ENCODE measurements at places on chromosomes 7 and 10. TPM values are rescaled to one million over a fixed set of nuclear protein-coding genes. Genes with fewer than 3 reads are reported as not detected.

GRCh38 chr10:102675011-102675665 lies 30.9 kb downstream of the TRIM8 start:
- no peaks in the 10 kb centered on the region for H3K36me3 ChIP-seq
- no peak for DNase-seq
- peaks cover 59% of the 10 kb centered on the region for H3K4me1 ChIP-seq

- H3K36me3 ChIP-seq, result no peaks in the 10 kb centered on the region
- no peaks in the 10 kb centered on the region for H3K4me1 ChIP-seq
- H3K4me3 ChIP-seq, result no peak overlapping the region
- DNase-seq, result no peak
- H3K27ac ChIP-seq, result no peak overlapping the region
- H3K27me3 ChIP-seq, result no peaks in the 10 kb centered on the region
Observed at GRCh38 chr7:2004841-2005725, 227.7 kb downstream of the MAD1L1 start.

- no peak overlapping the region for H3K27ac ChIP-seq
- no peak for DNase-seq
- H3K4me1 ChIP-seq, result no peaks in the 10 kb centered on the region
- H3K36me3 ChIP-seq, result no peaks in the 10 kb centered on the region
- no peak overlapping the region for H3K4me3 ChIP-seq
Observed at GRCh38 chr10:124180947-124181549, 87.7 kb upstream of the CHST15 start.

DNA sequence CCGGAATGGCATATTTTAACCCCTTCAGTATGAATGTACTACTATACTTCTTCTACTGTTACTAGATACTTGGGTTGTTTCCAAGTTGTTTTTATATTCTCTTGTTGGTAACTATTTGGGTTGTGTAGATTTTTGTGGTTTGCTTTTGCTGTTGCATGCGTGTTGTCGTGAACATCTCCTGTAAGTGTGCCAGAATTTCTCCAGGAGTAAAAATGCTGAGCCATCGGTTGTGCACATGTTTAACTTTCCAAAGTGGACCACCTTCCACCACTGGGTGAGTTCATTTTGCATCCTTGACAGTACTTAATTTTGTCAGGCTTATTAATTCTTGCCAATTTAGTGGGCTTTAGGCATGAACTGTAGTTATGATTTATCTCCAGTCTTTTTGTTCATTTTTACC lies 47.9 kb downstream of the CSGALNACT2 start:
- H3K36me3 ChIP-seq, result no peaks in the 10 kb centered on the region
- H3K4me3 ChIP-seq, result no peak overlapping the region
- H3K4me1 ChIP-seq, result peaks cover 8% of the 10 kb centered on the region

DNA sequence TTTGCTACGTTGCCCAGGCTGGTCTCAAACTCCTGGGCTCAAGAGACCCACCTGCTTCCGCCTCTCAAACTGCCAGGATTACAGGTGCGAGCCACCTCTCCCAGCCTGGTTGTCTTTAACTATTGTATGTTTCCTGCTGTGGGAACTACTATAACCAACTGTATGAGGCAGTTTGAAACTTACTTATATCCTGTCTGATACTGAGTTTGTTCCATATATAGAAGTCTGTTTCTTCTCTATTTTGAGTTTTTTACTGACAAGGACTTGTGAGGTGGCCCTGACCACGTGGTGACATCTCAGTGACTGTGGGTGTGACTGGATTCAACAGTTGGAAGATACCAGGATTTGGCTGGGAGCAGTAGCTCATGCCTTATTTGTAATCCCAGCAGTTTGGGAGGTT lies 14.2 kb downstream of the FBH1 start:
- no peak overlapping the region for H3K4me3 ChIP-seq
- H3K36me3 ChIP-seq, result peaks cover 50% of the 10 kb centered on the region
- no peak for DNase-seq
- no peaks in the 10 kb centered on the region for H3K27me3 ChIP-seq
- no peak overlapping the region for H3K27ac ChIP-seq

DNA sequence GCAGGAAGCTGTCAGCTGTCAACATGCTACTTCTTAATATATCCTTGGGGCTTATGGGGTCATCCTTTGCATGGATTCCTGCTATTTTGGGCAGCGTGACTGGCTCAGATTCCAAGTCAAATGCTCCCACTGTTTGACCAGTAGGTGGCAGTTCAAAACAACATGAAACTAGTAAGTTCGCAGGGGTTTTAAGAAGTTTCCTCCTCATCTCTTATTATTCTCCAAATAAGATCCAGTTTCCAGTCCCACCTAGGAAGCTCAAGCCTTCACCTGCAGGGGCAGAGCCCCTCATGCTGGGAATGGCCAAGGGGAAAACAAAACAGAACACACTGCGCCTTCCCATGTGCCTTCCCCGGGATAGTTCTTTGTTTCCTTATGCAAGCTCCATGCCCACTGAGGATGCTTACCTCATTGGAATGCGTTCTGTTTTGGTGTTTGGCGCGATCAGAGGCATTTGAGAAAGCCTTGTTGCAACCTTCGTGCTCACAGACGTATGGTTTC lies 259.8 kb downstream of the GLI3 start:
- DNase-seq, result no peak
- no peak overlapping the region for H3K4me3 ChIP-seq
- H3K27me3 ChIP-seq, result no peaks in the 10 kb centered on the region

DNA sequence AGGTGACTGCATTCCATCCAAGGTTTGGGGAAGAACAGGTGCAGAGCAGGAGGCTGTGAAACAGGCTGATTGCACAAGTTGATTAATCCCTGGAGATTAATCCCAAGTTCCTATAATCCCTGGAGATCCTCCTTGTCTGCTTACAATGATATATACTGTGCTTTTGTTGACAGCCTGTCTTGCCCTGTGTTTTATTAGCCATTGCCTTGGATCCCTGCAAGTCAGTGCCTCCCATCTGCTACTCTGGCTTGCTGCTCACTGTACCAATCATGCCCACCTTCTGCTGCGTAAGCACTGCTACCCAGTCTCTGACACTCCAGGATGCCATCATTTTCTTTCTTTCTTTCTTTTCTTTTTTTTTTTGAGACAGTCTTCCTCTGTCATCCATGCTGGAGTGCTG lies 65.4 kb downstream of the ANKRD61 start:
- H3K4me1 ChIP-seq, result no peaks in the 10 kb centered on the region
- H3K27ac ChIP-seq, result no peak overlapping the region
- no peak overlapping the region for H3K4me3 ChIP-seq
- no peaks in the 10 kb centered on the region for H3K27me3 ChIP-seq
- no peaks in the 10 kb centered on the region for H3K36me3 ChIP-seq

DNA sequence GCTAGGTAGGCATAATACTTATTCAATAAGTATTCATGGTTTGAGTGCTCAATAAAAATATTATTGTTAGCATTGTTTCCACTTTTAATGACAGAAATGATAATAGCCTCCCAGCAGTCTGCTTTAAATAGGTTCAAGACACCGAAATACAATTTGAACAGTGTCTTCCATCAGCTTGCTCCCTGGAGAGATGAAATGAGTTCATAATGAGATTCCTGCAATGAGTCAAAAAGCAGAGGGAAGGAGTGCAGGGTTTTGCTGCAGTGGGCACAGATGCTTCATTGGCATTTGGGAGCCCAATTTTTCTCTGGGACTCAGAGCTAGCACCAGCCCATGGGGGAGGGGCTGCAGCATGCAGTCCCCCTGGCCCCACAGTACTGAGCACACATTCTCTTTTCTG lies 32.6 kb upstream of the CHCHD3 start:
- no peaks in the 10 kb centered on the region for H3K4me1 ChIP-seq
- H3K36me3 ChIP-seq, result no peaks in the 10 kb centered on the region
- H3K27me3 ChIP-seq, result no peaks in the 10 kb centered on the region
- H3K4me3 ChIP-seq, result no peak overlapping the region
- DNase-seq, result no peak

DNA sequence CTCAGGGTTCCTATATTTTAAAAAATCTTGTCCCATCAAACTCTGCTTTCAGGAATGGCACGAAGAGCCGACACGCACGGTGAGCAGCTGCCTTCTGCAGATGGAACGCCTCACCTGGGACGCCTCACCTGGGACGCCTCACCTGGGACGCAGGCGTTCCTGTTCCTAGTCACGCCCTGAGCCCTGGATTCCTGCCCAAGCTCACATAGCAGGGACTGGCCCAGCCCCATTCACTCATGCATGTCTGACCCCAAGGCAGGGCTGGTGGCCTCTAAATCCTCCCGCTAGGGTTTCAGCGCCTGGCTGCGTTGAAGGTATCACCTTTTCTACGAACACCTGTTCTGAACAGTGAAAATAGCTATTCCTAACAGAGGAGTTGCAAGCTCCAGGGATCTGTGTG lies 49.8 kb downstream of the CARD11 start:
- H3K4me3 ChIP-seq, result no peak overlapping the region
- no peak overlapping the region for H3K27ac ChIP-seq
- no peaks in the 10 kb centered on the region for H3K27me3 ChIP-seq

GRCh38 chr10:80871083-80871482 lies 333.4 kb downstream of the SH2D4B start:
- no peaks in the 10 kb centered on the region for H3K4me1 ChIP-seq
- no peak for DNase-seq
- H3K4me3 ChIP-seq, result no peak overlapping the region

DNA sequence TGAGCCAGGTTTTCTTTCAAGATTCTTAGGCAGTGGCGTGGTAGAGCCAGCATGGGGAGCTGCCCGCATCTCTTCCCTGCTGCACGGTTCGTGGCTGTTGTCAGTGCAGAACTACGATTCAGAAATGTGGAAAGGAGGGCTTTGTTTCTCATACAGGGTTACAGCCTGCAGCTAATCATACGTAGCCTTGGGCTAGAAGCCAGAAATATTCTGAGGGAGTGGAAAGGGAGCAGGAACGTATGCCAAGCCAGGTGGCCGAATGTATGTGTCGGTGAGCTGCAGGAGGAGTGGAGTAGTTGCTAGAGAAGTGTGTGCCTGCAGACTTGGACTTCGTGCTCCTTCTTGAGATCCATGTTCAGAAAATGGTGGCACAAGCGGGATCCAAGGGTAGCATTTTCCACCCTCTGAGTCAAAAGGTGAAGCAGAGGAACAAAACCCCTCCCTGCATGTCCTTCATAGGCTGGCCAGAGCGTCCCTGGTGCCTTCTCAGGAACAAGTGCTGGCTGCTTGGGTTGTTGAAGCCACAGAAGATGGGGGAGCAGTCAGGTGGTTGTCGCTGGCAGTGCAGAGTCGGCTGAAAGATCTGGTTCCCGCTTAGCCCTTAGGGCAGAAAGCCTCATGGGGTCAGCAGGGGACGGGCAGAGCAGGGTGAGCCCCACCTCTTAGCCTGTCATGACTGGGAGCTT lies 40.9 kb downstream of the LANCL2 start:
- no peaks in the 10 kb centered on the region for H3K4me1 ChIP-seq
- DNase-seq, result no peak
- no peak overlapping the region for H3K4me3 ChIP-seq
- H3K36me3 ChIP-seq, result peaks cover 50% of the 10 kb centered on the region

GRCh38 chr7:22129166-22129565 lies 183.5 kb upstream of the CDCA7L start:
- H3K27me3 ChIP-seq, result no peaks in the 10 kb centered on the region
- no peak overlapping the region for H3K4me3 ChIP-seq
- peaks cover 44% of the 10 kb centered on the region for H3K36me3 ChIP-seq
- no peak for DNase-seq
- H3K27ac ChIP-seq, result no peak overlapping the region

GRCh38 chr10:21530641-21531040 lies 3.4 kb upstream of the MLLT10 start:
- H3K27ac ChIP-seq, result no peak overlapping the region
- no peak for DNase-seq

DNA sequence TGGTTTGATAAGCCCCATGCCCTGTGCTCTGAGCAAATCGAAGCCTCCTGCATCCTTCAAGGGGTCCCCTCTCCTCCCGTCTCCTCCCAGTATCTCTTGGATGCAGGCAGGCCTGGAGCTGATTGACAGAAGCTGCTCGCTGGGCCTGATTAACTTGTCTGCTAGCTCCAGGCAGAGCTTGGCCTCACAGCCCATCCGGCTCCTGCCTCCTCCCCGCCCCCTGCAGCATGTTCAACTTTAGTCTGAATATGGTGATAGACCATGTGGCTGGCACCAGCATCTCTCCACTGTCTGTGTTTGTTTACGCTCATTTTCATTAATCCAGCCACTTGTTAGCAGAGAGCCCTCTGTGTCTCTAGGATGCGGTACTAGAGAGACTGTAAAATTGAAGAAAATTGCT lies 432.2 kb downstream of the DPP6 start:
- no peak for DNase-seq
- H3K4me3 ChIP-seq, result no peak overlapping the region
- H3K27me3 ChIP-seq, result no peaks in the 10 kb centered on the region
- no peaks in the 10 kb centered on the region for H3K36me3 ChIP-seq
- H3K4me1 ChIP-seq, result no peaks in the 10 kb centered on the region
- no peak overlapping the region for H3K27ac ChIP-seq

DNA sequence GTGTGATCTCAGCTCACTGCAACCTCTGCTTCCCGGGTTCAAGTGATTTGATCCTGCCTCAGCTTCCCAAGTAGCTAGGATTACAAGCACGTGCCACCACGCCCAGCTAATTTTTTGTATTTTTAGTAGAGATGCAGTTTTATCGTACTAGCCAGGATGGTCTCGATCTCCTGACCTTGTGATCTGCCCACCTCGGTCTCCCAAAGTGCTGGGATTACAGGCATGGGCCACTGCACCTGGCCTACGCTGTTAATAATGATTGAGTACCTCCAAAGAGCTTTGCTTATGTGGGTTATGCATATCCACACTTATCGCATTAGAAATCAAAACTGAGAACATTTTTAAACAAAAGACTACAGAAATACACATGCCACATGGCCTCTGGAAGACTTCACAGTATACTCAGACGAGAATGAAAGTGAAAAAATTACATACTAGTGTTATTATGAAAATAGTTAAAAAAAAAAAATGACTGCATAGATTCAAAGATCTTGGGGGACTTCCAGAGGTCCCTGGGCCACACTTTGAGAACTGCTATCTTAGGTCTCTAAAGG lies 25.4 kb downstream of the RPP38 start:
- H3K36me3 ChIP-seq, result no peaks in the 10 kb centered on the region
- DNase-seq, result no peak
- H3K4me1 ChIP-seq, result no peaks in the 10 kb centered on the region
- no peak overlapping the region for H3K27ac ChIP-seq
- H3K27me3 ChIP-seq, result no peaks in the 10 kb centered on the region
- no peak overlapping the region for H3K4me3 ChIP-seq

DNA sequence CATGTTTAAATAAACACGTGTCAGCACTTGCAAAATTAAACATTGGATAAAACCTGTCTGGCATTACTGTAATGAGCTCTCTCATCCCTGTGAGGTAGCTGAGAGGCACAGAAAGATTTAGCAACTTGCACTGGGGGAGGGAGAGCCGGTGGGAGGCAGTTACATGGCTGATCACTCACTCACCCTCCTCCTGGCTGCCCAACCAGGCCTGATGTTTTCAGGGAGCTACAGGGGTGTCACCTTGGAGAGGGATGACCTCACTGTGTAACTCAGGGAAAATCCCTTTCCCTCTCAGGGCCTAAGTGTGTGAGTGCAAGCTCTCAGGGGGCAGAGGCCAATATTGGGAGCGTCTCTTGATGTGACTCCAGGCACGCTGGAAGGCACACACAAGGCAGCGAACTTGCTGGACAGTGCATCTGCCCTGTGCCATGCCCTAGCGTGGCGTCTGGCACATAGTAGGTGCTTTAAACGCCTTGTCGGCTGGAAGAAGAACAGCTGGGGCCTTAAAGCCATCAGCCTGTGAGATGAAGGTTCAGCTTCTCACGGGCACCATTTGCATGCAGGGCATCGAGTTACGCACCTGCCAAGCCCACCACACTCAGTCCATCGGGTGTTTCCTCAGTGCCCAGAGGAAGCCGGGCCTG lies 51.1 kb downstream of the ELFN1 start:
- H3K4me1 ChIP-seq, result no peaks in the 10 kb centered on the region
- H3K36me3 ChIP-seq, result no peaks in the 10 kb centered on the region
- no peak for DNase-seq
- no peak overlapping the region for H3K27ac ChIP-seq
- no peaks in the 10 kb centered on the region for H3K27me3 ChIP-seq
- no peak overlapping the region for H3K4me3 ChIP-seq

NANOS1 gene
- 9.4 TPM for total RNA-seq

TYW1B gene
- total RNA-seq, result 5.3 TPM

HABP2 gene
- total RNA-seq, result not detected

ODAD2 gene
- total RNA-seq, result not detected

Measured in tibial nerve (tissue), 4 donors.